ENCODE measurements at places on chromosomes 2 and 18. TPM values are rescaled to one million over a fixed set of nuclear protein-coding genes. Genes with fewer than 3 reads are reported as not detected.

The LAMA3 gene
- 0.50 TPM for total RNA-seq

DNA sequence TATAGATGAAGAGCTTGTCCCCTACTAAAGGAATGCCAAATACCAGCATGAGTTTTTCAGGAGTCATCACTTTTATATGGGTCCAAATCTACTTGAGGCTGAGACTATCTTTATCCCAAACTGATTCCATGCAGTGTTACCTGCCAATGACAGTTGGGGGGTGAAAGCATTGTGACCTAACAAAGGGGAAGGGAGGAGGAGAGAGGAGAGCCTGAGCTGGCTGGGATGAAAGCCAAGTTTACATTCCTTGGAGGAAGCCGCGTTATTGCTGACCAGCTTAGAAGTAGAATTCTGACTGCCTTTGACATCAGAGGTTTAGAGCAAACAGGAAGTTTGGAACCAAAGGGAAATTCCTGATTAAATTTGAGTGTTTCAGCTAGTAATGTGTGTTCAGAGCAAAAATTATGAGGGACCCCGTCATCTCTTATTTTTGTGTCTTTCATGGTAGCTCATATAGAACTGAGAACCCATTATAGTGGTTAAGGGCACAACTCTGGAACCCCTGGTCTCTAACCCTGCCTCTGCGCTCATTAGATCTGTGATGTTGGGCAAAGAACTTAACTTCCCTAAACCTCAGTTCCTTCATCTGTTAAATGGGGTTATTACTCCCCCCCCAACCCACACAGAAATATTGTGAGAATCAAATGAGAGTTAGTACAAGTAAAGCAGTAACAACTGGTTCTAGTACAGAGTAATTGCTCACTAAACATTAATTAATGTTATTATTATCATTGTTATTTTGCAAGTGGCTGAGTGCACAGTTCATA, 199.3 kb upstream of the EPAS1 start:
- no peak overlapping the region for H3K27ac ChIP-seq
- peaks cover 4% of the 10 kb centered on the region for H3K4me1 ChIP-seq
- peaks cover 4% of the 10 kb centered on the region for H3K36me3 ChIP-seq
- DNase-seq = no peak
- no peaks in the 10 kb centered on the region for H3K27me3 ChIP-seq
- no peak overlapping the region for H3K4me3 ChIP-seq

GRCh38 chr2:29917781-29918180, 3.6 kb downstream of the ALK start:
- no peak overlapping the region for H3K4me3 ChIP-seq
- peaks cover 13% of the 10 kb centered on the region for H3K4me1 ChIP-seq
- H3K36me3 ChIP-seq = no peaks in the 10 kb centered on the region
- DNase-seq = no peak
- H3K27ac ChIP-seq = no peak overlapping the region

DNA sequence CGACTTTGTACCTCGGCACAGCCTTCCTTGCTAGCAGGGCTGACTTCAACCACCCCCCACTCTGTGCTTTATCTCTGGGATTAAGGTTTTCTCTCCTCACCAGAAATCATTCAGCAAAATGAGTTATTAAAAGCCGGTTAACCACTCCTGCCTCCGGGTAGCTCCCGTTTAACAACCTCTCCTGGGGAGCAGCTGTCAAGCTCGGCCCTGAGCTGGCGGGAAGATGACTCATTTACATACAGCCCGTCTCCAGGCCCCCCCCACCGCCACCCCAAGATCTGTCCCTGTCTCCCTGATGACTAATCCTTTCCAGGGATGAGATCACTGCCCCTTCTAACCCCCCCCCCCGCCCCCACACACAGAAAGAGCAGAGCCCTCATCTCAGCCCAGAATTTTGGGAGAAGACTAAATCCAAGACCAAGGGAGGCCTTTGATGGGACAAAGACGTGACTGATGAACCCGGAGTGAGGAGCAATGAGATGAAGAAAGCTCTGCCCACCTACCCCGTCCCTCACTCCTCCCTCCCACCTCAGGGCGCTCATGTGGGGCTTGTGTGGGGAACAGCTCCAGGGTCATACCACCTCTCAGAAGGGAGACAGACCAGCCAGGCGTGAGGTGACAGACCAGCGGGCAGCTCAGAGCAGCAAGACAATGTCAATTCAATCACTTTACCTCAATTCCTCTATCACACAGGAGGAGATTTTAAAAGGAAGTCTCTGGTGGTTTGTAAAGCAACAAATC, 131.4 kb downstream of the MSH2 start:
- H3K4me3 ChIP-seq = no peak overlapping the region
- peaks cover 18% of the 10 kb centered on the region for H3K4me1 ChIP-seq
- DNase-seq = no peak
- H3K27me3 ChIP-seq = no peaks in the 10 kb centered on the region
- peaks cover 3% of the 10 kb centered on the region for H3K36me3 ChIP-seq

DNA sequence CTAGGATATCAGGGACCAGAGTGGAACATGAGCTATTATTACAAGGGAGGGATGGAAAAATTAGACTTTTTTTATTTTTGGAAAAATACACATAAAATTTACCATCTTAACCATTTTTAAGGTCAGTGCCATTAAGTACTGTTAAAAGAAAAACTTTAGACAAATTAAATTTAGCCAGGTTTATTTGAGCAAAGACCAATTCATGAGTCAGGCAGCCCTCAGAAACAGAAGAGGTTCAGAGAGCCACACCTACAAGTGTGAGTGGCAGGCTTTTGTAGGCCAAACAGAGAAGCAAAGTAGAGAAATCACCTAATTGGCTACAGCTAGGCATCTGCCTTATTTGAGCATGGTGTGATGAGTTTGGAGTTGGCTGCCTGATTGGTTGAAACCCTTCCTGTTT, 301.3 kb upstream of the RAB12 start:
- no peak for DNase-seq
- H3K36me3 ChIP-seq = 0 out of 2 replicates have a peak, but pooled peaks cover 4% of the 10 kb centered on the region
- H3K27ac ChIP-seq = no peak overlapping the region
- peaks cover 7% of the 10 kb centered on the region for H3K4me1 ChIP-seq
- H3K27me3 ChIP-seq = no peaks in the 10 kb centered on the region

DNA sequence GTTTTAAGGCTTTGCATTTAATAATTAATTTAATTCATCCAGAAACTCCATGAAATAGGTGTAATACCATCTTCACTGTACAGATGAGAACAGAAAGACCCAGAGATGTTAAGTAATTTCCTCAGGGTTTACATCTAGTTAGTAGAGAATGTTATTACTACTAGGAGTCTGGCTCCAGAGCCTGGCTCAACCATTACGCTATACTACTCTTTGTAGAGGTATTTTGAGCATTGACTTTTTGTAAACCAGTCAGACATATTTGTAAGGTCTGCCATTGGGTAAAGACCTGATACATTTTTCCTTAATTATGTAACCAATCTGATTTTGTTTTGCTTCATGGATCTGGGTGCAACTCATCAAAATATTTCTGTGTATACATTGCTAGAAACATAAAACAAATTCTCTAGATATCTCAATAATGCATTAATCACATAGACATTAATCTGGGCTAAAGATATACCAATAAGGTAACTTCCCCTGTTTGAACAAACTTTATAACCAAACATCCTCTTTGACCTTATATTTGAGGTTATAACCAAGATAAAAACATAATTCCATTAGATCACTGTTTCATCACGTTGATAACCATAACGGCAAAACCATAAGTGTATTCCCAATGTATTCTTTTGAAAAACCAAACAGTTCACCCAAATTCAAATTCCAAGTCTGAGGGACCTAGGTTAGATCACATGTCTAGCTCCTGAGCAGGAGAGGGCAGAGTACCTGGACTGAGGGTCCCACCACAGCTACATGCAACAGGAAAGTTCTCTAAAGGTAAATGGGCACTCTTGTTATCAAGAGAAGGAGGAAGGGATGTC, 135.0 kb downstream of the IKZF2 start:
- DNase-seq = no peak
- H3K27me3 ChIP-seq = no peaks in the 10 kb centered on the region
- no peaks in the 10 kb centered on the region for H3K36me3 ChIP-seq
- no peak overlapping the region for H3K4me3 ChIP-seq
